ENCODE measurements at places on chromosomes 12 and 14.

DNA sequence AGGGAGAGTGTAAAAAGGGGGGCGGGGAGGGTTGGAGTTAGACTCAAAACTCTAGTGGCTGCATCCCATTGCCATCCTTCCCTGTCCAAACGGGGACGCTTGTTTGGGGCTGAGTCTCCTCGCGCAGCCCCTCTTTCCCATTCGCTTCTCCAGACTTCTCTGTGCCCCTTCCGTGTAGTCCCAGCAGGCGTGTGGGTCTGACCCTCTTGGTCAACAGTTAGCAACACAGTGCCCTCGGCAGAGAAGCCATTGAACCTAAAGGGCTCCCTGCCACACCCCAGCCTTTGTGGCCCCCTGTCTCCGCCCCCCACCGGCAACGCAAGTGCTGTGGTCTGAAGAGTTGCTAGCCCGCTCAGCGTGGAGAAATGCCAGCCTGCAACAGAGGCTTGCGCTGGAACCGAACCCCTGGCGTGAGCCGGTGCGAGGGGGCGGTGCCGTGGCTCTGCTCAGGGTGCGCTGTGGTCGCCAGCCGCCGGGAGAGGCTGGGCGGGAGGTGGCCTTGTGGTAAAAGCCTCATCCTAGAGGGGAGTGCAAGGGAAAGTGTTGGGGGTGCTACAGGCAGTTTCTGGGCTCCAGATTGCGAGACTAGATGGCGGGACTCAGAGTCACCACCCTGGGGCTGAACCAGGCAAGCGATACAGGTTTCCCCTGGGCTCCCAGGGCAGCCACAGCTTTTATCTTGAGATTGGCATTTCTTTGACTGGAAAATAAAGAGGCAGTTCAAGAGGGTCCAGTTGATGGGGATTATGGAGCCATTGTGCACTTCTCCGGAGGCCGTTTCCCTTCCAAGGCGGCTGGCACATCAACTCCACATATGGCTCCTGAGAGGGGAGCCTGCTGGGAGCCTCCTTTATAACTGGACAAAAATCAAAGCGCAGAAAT is 2.1 kb downstream of the PLXNC1 start:
- no peak for DNase-seq

DNA sequence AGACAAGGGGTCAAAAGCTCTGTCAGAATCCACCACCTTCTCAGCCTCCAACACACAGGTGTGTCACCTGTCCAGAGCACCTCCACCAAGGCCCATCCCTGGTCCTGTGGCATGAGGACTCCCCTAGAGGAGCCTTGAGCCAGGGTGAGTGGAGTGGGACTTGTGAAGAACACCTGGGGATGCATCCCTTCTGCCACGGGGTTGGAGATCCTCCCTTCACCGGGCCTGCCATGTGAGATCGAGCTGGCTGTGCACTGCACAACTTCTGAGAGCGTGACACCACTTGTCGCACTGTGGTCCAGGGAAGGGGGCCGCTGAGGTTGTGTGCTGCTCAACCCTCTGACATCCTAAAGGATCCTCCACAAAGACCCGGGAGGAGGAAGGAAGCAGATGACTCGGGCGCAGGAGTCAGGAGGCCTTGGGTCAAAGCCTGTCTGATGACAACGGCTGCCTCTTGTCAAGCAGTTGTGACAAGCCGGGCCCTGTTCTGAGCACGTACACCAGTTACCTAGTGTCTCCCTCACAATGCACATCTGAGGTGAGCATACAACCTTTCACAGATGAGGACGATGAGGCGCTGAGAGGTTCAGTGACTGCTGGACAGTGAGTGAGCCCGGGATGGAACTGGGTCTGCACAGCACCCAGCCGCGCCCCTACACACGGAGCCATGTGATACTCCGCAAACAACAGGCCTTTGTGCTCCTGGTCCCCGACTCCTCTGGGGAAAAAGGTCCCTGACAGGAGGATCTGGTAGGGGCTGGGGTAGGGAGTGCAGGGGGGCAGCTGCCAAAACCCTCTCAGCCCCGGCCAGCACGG is 35.6 kb downstream of the CHGA start:
- DNase-seq, result no peak

- DNase-seq, result no peak
These were observed 137.4 kb downstream of the BCL11B start for GRCh38 chr14:99134516-99135046.

GRCh38 chr12:52119398-52120254 is 40.1 kb downstream of the SMIM41 start:
- DNase-seq, result peak; percentile 55

DNA sequence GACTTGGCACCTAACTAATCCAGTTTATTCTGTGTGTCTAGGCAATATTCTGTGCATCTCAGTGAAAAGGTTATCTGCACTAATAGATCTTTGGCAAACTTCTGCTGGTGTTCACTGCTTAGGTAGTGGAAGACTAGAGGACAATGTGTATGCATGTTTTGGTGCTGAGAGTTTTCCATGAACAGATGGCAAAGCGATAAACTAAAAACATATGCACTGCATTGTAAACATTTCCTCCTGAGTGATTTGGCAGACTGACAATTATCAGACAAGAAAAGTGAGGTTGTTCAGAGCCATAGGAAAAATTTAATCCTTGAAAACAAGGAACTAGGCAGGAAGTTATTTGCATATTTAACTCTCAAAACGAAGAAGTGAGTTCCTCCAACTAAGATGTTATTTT is 400.4 kb downstream of the ATP23 start:
- DNase-seq, result no peak

DNA sequence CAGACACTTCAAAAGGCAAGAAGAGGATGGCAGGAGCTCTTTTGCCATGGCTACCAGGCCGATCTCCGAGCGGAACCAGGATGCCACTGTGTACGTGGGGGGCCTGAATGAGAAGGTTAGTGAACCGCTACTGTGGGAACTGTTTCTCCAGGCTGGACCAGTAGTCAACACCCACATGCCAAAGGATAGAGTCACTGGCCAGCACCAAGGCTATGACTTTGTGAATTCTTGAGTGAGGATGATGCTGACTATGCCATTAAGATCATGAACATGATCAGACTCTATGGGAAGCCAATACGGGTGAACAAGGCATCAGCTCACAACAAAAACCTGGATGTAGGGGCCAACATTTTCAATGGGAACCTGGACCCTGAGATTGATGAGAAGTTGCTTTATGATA is 9.8 kb downstream of the GARIN2 start:
- DNase-seq, result no peak

DNA sequence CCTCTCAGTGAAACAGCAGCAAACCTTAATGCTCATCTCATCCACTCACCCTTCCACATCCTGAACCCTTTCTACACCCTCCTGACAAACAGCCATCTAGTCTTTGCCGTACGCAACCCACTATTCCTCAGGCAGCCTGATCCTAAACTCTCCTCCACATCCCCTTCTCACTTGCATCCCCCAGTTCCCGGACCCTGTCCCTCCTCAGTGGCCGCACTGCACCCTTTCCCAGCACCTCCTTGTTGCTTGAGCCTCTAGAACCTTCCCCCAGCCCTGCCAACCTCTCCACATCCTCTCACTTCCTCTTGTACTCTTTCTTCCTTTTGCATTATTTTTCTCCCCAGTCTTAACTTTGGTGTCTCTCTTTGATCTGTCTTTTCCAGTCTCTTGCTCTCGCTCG is 42.9 kb downstream of the IQSEC3 start:
- no peak for DNase-seq

DNA sequence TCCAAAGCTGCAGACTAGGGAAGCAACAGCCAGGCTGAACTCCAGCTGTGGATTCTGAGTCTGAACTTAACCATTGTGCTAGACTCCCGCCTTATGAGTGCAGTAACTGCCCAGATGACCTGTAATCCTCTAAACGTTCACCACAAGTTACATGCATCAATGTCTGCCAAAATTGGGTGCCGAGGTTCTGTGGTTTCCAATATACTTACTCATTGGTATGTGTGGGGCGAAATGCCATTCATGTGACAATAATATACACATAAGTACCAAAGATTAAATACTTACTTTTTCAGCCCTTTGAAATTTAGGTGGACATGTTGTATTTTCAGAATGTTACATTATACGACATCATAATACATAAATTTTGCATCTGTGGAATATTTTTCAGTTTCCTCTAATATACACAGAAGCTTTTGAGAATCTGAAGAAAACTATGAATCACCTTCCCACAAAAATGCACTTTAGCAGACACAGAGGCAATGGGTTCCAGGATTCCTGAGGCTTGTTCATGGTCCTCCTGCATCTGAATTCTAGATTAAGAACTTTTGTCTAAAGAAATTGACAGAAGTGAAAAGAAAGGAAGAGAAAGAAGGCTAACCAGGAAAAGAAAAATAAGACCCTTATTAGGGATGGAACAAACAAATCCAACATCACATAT is 31.7 kb downstream of the GRIP1 start:
- peak; percentile 78 for DNase-seq

GRCh38 chr12:46815809-46816208 is 10.0 kb downstream of the SLC38A4 start:
- no peak for DNase-seq

DNA sequence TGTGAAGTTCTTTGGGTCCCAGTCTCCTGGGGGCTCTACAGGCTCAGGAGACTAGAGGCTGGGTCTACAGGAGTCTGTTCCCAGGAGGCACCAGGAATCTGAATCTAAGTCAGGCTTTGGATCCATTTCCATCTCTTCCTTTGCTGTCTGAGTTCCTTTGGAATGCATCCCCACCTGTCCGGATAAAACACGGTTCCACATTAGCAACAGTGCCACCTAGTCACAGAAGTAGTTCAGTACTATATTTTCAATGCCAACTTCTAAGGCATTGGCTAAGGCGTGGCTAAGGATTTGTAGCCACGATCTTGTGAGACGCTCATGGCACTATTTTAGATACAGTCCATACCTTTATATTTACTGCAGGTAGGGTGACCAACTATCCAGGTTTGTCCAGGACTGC is 15.1 kb downstream of the ZC2HC1C start:
- peak; percentile 19 for DNase-seq

- DNase-seq, result peak; percentile 28
These were observed 144.2 kb downstream of the KICS2 start for GRCh38 chr12:64077922-64078321.

DNA sequence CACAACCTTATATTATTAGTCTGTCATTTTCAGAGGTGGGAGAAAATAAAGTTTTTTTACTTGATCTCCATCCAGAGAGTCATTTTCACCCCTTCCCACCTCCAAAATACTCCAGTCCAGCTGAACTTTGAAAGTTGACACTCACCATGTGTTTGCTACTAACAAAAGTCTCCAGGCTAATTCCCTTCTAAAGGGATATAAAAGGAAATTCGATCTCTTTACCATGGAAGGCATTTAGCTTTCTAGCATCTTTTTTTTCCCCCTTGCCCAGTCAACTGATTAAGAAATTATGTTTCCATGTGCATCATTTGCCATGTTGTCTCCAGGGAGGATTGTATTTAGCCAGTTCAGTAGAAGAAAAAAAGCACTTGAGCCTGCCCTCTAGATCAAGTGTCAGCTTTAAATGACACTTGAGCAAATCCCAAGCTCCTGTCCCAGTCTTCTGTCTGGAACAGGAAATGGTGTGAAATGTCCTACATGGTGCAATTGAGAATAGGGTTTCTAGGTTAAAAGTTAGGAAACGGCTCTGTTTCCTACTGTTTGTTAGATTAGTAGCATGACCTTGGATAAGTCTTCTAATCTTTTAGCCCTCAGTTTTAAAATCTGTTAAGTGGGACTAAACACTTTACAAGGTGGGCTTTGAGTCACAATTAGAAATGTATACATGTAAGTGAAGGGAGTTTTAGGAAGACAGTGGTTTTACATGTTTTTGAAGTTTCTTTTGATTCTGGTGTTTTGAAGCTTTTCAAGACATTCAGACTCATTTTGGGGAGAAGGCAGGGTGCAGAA is 67.2 kb downstream of the GNS start:
- DNase-seq, result no peak

GRCh38 chr12:62859321-62859737 is 75.6 kb downstream of the PPM1H start:
- DNase-seq, result no peak

DNA sequence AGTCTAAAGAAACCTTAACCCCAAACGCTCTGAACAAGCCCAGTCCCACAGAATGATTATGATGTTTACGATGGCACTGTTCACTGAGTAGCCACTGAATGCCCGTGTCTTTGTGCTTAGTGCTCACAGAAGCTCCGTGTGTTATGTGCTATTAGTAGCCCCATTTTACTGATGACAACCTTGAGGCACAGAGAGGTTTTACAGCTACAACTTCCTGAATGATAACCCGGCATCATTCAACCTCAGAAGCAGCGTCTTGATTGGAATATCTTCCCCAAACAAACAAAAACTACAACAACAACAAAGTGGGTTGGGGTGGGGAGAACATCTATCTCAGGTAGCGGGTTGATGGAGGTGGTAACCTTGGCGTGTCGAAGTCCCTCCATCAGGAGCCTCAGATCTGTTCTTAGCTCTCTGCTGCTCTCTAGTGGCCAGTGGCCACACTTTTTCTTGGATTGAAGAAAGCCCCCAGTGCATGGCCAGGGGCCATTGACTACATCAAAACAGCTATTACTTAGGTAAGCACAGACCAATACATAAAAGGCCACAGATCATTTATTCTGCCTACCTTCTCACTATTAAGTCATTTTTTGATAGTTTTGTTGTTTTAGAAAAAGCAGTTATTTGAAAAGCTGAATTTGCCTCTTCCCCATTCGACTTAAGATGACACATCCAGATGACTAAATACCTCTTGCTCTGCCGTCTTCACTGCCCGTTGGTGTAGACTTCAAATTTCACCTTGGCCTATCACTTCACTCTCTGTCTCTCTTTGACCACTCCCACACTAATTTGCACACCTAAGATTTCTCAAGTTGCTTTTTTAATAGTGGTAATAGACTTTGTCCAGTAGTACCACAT is 376.9 kb downstream of the GALC start:
- DNase-seq, result peak; percentile 73

DNA sequence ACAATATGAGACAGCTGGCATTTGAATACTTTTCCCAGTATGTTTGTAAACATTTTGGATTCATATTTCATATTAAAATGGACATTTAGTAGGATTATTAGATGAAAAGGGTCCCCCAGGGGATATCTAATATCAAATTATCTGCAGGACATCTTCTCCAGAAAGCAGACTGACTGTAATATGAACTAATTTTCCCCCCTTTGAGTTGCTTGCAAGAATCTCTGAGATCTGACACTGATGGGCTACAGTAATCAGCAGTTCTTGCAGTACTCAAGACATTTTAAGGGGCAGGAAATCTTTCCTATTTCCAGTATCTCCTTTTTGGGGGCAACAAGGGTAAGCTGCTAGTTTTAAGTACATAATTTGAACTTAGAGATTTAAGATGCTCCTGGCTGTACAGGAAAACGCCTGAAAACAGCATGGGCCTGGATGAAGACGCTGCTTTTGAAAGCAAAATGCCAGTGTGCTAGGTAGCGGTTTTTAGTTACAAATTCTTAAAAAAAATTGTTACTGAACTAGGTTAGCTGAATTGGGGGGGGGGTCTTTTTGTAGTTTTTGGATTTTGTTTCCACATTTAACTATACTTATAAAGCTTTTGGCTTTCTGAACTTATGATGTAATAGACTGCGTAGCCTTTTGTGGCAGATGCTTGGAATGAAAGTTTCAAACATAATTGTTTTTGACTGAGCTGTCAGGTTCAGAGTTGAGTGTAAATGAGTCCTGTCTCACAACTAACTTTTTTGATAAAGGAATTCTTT is 2.2 kb downstream of the FRMD6 start:
- no peak for DNase-seq

All from MCF 10A (cell line).